Activated CD4-positive, alpha-beta T cell treated with anti-CD3 and anti-CD28 coated beads for 1 hour (primary cell): ENCODE measurements at places on chromosomes 6 and 20.

- DNase-seq, result no peak
Measured at GRCh38 chr6:143000811-143001210, 55.8 kb upstream of the HIVEP2 start.

GRCh38 chr6:46419576-46420002 is 71.7 kb downstream of the RCAN2 start:
- DNase-seq, result no peak

DNA sequence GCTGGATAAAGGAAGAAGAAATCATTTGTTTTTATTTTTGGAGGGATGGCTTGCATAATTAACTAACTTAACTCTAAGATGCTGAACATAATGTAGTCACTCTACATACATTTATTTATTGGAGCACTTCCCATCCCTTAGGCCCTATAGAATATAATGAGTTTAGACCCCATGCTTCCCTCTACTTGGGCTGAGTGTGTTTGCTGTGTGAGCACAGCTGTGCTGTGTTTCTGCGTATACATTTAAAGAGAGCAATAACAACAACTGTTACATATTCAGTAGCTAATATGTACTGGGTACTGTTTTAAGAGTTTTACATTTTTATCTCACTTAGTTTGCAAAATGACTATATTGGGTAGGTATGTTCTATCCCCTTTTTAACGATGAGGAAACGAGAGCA is 736.6 kb upstream of the NRSN1 start:
- DNase-seq, result no peak

DNA sequence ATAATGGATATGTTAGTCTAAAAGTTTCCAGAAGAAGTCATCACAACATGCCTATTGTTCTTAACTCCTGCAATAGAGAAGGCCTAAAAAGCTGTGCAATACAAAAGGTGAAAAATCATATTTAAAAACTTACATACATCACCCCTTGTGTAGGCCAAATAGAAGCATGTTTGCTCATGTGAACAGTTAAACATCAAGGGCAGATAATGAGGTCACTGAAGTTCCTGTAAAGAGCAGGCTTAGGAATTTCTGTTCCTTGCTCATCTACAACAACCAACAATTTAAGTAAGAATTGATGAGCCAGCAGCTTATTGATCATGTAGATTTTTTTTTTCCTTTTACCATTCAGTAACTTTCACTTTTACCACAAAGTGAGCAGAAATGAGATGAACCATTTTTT is 7.5 kb upstream of the NUP153 start:
- no peak for DNase-seq

- no peak for DNase-seq
Measured at GRCh38 chr20:49980140-49981008, 2.4 kb upstream of the SNAI1 start.

DNA sequence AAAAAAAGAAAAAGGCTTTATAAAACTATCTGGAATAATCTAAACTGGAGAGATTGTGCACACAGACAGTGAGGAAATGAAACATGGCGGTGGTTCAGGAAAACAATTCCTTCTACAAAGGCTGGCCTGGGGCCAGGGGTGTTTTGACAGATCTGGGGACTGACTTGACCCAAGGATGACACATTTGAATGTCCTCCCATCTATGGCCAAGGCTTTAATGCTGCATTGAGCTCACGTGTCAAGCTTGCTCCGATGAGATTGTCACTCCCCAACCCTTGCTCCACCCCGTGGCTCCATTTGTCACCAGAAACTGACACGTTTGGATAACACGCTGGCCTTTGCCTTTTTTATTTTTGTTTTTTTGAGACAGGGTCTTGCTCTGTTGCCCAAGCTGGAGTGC is 156.1 kb downstream of the ZFP64 start:
- DNase-seq, result no peak

DNA sequence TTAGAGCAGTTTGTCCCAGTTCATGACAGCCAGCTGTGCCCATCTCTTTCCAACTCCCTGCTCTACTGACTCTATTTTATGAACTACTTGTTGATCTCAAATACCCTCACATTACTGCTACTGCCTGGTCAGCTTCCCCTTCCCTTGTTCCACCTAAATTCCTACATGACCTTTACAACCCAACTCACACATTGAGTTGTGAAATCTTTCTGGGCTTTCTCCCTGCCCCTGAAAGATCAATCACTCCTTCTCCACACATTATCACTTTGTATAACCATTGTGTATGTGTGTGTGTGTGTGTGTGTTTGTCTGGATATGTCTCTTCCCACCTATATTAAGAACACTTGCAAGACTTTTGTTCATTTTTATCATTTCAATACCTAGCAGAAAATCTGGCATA is 42.1 kb upstream of the CLIC5 start:
- no peak for DNase-seq

DNA sequence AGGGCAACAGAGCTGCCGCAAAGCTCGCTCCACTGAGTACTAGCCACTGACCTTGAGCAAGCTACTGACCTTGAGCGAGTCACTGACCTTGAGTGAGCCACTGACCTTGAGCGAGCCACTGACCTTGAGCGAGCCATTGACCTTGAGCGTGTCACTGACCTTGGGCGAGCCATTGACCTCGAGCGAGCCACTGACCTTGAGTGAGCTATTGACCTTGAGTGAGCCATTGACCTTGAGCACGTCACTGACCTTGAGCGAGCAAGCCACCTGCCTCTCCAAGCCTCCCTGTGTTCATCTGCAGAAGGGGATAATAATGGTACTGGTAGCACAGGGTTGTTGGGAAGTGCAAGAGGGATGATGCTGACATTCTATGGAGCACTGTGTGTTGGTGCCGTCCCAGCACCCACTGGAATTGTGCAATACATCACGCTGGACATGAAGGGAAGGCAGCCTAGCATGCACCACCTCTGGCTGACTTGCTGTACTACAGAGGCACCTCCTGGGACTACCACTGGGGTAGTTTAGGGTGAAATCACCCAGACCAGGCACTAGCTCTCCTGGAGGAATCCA is 60.2 kb downstream of the CTCFL start:
- DNase-seq, result no peak

- DNase-seq, result no peak
Measured at GRCh38 chr20:20024942-20025341, 7.8 kb downstream of the NAA20 start.

GRCh38 chr20:36219671-36220220 is 16.5 kb upstream of the AAR2 start:
- DNase-seq, result no peak

DNA sequence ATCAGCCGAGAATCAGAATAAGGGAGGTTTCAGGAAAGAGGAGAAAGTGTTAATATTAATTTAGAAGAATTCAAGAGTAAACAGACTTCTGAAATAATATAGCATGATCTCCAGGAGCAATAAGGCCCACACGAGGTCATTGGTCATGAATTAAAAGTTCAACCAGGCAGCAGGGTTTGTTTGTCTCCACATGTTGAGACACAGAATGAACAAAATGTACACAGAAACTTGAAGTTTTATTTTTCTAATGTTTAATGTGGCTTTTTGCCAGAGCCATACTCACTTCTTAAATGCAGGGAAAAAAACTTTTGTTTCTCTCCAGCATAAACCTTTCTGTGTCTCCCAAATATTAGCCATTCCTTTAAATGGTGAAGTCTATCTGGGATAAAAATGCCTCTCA is 504.5 kb downstream of the HDGFL1 start:
- no peak for DNase-seq

- DNase-seq, result no peak
Measured at GRCh38 chr6:101129851-101130250, 248.7 kb upstream of the ASCC3 start.

DNA sequence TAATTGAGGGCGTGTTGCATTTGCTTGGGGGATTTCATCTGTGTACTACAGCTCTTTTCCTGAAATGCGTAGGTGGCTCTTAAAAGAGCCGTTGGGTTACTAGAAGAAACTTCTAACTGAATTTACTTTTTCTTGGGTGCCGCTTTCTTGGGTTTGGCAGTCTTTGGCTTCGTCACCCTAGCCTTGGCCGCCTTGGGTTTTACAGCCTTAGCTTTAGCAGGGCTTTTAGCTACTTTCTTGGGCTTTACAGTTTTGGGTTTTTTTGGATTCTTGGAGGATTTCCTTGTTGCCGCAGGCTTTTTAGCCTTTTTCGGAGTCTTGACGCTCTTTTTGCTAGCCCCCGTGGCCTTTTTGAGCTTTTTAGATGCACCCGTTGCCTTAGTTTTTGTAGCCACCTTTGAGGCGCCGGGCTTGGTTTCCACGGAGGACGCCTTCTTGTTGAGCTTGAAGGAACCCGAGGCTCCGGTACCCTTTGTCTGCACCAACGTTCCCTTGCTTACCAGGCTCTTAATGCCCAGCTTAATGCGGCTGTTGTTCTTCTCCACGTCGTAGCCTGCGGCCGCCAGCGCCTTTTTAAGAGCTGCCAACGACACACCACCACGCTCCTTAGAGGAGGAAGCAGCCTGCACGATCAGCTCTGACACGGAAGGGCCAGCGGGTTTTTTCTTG is 54.5 kb downstream of the TRIM38 start:
- no peak for DNase-seq
